ENCODE measurements at places on chromosomes 3 and 15.
A peak's percentile ranks its signal among the peaks of the same experiment; 100 is the strongest.

DNA sequence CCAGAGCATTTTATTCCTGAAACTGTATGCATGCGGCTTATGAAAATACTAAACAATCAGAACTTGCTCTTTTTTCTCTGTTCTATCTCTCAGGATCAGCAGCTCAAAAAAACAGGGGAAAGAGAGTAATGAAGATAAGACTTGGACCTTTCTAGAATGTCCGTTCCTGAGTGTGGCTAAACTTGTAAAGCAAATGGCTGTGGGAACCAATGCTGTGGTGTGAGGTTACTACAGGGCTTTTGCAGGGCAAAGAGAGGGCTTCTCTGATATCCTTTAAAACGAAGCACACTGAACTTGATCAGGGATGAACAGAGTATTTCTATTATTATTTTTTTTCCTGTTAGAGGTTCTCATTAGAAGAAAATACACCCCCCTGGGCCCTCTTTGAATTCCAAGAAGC lies 223.4 kb downstream of the THRB start:
- DNase-seq: no peak

- DNase-seq: no peak
Measured at GRCh38 chr3:87219611-87220010, 7.5 kb upstream of the CHMP2B start.

DNA sequence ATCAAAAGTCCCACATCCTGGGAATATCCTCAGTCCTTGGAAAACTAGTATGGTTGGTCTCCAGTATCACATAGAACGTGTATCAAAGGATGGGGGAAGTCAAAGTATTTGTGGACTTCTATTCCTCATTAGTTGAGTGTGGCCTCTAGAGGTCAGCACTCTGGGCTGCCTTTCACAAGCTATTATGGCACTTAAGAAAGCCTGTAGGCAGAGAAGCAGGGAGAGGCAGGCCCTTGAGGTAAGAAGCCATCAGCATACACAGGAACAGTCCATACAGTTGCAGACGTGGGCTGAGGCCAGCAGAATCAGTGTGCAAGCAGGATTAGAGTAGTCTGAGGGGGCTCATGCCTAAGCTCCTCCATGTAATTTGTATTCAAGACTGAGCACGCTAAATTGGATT lies 341.7 kb downstream of the CLSTN2 start:
- DNase-seq: no peak

DNA sequence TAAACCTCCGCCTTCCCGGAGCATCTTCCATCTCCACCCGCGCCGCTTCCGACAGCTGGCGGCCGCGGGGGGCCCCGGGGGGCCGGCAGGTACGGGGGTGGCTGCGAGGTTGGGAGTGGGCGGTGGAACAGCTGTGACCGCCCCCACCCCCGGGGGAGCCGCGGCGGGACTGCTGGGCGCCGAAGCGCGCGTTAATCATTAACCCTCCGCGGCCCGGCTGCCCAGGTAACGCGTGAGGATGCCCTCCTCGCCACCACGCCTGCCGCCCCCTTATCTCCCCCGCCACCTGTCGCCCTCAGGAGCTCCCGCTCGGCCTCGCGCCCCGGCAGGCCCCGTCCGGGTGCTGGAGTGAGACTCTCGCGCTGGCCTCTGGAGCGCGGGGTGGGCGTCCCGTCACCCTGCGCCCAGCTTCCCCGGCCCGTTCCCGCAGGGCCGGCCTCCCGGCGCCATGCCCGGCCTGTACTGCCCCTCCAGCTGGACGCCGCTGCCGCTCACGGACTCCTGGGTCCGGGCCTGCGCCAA lies 757 bp downstream of the VWA5B2 start:
- DNase-seq: no peak

GRCh38 chr15:43920815-43921214 lies 94.0 kb downstream of the WDR76 start:
- no peak for DNase-seq

- DNase-seq: no peak
Measured at GRCh38 chr15:31294067-31294466, 32.6 kb upstream of the KLF13 start.

- no peak for DNase-seq
Measured at GRCh38 chr15:38620098-38620497, 55.5 kb upstream of the RASGRP1 start.

DNA sequence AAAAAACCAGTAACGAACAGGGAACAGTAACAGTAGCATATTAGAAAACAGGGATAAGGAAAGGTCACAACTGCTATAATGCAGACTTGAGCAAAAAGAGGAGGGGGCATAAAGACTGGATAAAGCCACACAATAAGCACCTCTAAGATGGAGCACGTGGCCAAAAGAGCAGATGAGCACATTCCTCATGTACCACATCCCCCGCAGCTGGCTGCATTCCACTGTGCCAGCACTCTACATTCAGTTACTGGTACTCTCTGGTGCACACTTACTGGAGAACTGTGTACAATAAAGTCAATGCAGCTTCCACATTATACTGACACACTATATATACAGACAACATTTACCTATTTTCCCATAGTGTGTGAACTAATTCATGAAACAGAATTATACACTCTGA lies 64.7 kb downstream of the UBE3A start:
- DNase-seq: no peak

DNA sequence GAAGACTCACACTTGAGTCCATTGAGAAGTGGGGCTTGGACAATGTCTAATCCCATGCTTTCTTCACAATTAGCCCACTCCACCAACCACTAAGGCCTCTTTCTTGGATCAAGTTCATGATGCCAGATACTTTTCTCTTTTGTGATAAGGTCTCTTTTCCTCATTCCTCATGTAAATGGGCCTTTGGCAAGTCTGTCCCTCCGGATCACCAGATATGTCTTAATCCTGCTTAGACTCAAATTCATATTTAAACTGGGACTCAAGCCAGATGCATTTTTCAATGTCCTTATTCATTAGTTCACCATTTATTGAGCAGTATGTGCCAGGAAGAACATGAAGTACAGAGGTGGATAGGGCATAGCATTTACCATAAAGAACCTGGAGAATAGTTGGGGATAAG lies 671.1 kb downstream of the TBL1XR1 start:
- no peak for DNase-seq

- no peak for DNase-seq
Measured at GRCh38 chr15:74858369-74858740, 14.8 kb downstream of the SCAMP2 start.

GRCh38 chr3:180433152-180433551 lies 168.8 kb upstream of the TTC14 start:
- no peak for DNase-seq

- DNase-seq: no peak
Measured at GRCh38 chr3:184820525-184820924, 8.6 kb downstream of the VPS8 start.

GRCh38 chr3:34174740-34175139 lies 376.3 kb downstream of the PDCD6IP start:
- DNase-seq: no peak

GRCh38 chr3:122668930-122669730 lies 11.5 kb upstream of the PARP14 start:
- no peak for DNase-seq

GRCh38 chr3:18283680-18284079 lies 141.5 kb downstream of the SATB1 start:
- no peak for DNase-seq

DNA sequence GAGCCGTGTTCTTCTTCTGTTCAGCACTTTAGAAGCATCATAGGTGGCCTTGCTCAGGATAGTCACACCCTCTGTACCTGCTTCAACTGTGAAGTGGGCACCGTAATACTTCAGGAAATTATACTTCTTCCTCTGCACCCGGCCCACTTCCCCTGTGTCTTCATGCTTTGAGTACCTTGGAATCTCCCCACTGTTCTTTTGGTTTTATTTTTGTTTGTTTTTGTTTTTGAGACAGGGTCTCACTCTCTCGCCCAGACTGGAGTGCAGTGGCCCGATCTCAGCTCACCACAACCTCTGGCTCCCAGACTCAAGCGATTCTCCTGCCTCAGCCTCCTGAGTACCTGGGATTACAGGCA lies 1.7 kb downstream of the P2RY14 start:
- peak; percentile 14 for DNase-seq

DNA sequence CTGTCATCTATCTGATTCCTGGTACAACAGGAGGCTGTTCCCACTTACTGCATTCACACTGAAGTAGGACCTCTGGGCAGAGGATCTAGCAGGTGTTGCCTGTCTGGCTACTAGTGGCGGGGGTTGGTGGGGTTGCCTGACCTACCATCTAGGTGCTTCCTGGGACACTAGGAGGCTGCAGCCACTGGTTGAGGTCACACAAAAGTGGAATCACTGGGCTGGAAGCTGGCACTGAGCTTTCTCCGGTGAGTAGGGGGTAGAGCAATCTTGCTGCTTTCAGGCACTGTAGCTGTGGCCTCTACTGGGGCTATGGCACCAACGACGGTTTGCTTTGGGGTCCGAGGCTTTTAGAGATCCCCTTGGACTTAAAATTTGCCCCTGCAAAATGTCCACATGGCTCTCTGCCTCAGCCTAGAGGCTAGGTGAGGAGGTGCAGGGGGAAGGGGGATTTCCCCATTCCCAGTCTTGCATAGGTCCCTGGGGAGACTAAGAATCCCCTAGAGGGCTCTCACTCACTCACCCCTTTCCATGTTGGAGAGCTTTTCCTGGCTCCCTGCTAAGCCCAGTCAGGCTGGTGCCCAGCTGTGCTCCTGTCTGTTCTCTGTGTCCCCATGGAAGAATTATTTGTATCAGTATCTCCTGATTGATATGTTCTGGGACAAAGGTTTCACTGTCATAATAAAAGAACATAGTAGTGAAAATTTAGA lies 397.7 kb upstream of the EPHA6 start:
- no peak for DNase-seq

- DNase-seq: no peak
Measured at GRCh38 chr3:131405411-131405810, 23.8 kb downstream of the NUDT16 start.

DNA sequence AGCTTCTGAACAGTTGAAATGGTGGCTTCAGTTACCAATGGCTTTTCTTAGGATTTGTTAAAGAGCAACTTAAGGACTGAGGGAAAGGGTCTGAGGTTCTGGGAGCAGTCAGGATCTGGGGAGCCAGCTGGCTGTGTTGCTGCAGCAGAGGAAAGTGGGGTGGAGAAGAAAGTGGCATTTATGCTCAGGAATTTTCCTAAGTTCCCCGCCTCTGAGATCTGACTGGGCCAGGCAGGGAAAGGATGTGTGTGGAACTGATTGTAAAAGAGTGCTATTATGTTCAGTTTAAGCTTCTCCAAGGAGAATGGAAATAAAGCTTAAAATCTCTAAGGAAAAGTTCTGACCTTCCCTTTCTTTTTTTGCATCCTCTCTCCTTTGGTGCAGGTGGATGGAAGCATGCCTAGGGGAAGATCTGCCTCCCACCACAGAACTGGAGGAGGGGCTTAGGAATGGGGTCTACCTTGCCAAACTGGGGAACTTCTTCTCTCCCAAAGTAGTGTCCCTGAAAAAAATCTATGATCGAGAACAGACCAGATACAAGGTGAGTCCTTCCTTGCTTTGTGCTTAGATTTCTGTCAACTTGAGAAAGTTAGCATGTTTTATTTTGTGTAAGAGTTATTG lies 37.8 kb downstream of the IQGAP1 start:
- DNase-seq: no peak

DNA sequence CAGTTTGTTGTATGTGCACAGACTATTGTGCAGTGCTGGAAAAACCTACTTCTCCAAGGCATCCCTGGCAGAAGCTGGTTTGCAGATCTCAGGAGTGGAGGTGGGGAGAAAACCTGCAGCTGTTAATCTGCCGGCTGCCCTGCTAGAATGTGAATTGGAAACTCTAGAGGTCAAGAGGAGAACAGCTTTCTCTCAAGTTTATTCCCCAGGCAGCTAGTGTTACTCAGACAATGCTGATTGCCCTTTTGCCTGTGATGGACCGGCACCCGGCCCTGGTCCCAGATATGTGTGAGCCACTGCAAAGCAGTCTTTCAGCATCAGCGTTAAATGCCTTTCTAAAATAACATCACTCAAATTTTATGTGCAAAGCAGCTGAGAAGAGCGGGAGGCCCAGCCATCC lies 129.7 kb upstream of the TPM1 start:
- no peak for DNase-seq

DNA sequence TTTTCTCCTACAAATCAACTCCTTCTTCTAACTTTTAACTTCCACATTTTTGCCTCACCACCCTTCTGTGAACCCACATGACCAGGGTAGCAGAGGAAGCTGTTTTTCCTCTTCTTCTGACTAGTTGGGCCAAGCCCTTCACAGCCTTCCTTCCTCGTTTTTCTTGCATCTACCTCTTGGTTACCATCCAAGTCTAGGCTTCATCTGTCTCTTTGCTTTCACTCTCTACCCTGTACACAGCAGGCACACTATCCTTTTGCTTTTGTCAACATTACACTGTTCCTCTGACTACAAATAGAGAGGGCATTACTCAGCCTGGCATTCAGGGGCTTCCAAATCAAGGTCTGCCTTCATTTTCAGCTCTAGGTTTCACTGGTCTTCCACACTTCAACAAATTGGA lies 22.0 kb downstream of the SLC9A9 start:
- no peak for DNase-seq

DNA sequence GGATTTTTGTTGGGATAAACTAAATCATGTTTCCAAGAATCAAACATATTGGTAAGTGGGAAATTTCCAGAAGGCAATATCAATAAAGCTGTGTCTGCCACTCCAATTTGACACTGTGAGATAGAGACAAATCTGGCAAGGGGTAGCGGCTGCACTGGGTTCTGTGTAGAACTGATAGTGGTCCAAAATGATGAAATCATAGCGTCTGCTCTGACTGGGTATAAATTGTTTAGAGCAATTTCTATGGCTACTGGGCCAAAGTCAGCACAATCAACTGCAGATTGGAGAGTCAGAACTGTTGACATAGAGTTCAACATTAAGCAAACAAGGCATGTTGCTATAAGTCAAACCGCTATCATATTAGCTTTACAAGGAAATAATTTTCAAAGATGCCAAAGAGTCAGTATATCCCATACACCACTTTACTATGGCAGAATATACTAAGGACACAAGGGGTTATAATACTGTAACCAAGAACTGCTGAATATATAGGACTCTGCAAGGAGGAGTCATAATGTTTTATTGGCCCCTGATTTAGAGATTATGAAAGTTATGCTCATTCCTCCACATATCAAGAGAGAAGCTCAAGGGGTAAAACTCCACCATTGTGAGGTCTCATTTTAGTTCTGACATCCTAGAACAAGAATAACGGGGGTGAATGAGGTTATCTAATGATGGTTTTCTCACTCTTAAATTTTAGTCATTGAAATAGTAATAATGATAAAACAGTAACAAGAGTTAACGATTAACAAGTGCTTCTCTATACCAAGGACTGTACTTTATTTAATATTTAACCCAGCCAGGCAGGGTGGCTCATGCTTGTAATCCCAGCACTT lies 309.7 kb upstream of the GADL1 start:
- DNase-seq: no peak

- no peak for DNase-seq
Measured at GRCh38 chr3:136166507-136166906, 29.6 kb downstream of the MSL2 start.

DNA sequence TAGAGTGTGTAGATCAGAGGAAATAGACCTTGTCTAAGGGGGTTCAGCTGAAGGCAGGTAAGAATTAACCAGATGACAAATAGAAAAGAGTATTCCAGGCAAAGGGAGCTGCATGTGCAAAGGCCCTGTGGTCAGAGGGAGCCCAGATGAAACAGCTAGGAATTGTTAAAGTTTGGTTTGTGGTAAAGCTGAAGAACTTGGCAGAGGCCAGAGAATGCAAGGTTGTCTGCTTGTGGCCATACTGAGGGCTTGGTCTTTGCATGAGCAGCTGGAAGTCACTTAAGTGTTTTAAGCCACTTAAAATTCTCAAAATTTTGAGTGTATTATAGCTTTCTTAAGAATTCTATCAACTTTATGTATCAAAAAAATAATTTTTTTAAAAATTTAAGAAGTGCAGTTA lies 116.5 kb downstream of the NEK10 start:
- DNase-seq: no peak

All from central memory CD8-positive, alpha-beta T cell (primary cell).